Chondrocyte (in vitro differentiated cells): ENCODE measurements at places on chromosomes 2 and 18. TPM values are rescaled to one million over a fixed set of nuclear protein-coding genes. Genes with fewer than 3 reads are reported as not detected.

DNA sequence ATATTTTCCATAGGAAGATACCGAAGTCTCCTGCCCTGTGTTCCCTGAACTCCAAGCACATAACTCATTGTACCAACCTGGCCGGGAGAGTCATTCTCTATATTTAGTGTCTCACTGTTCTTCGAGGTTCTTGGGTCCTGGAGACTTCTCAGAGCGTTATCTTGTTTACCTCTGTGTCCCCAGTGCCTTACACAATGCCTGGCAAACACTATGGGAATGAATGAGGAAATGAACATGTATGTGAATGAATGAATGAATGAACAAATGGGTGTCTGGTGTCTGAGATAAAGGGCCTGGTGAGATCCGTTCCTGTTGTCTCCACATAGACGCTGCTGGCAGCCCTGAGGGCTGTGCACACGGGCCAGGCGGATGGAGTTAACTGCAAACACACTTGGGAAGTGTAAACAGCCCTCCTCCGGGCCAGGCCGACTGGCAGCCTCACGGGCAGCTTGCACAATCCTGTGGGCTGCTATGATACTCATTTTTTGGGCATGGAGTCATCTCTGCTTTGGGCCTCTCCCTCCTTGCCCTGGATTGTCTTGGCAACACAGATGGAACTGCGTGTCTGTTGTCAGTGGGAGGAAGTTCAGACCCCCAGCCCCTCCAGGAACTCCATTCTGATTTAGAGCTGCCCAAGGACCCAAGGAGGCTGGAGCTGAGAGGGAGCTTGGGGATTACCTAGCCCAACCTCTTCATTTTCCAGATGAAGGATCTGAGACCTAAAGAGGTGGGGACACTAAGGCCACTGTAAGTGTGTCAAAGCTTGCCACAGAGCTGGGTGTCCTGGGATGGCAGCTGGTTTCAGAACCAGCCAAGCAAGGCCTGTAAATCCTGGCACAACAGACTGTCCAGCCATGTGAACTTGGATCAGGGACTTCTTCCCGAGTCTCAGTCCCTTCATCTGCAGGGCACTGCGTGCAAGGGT is 124.4 kb downstream of the INHBB start:
- H3K27ac ChIP-seq: peak overlapping the region; percentile 79
- no peak overlapping the region for H3K4me3 ChIP-seq
- peak; percentile 85 for DNase-seq
- H3K27me3 ChIP-seq: peaks cover 1% of the 10 kb centered on the region
- H3K4me1 ChIP-seq: peaks cover 20% of the 10 kb centered on the region
- H3K36me3 ChIP-seq: peaks cover 2% of the 10 kb centered on the region

BARD1 gene
- total RNA-seq: 13.3 to 17.2 TPM (median 13.7 TPM) in 3 replicates

- no peak for DNase-seq
- H3K27me3 ChIP-seq: no peaks in the 10 kb centered on the region
- peaks cover 41% of the 10 kb centered on the region for H3K4me1 ChIP-seq
- no peak overlapping the region for H3K4me3 ChIP-seq
- H3K27ac ChIP-seq: no peak overlapping the region
Observed at GRCh38 chr18:8791171-8791651, 85.9 kb downstream of the MTCL1 start.

- no peak for DNase-seq
- H3K27ac ChIP-seq: no peak overlapping the region
- no peak overlapping the region for H3K4me3 ChIP-seq
- no peaks in the 10 kb centered on the region for H3K27me3 ChIP-seq
Observed at GRCh38 chr2:230661072-230661957, 51.3 kb upstream of the CAB39 start.

DNA sequence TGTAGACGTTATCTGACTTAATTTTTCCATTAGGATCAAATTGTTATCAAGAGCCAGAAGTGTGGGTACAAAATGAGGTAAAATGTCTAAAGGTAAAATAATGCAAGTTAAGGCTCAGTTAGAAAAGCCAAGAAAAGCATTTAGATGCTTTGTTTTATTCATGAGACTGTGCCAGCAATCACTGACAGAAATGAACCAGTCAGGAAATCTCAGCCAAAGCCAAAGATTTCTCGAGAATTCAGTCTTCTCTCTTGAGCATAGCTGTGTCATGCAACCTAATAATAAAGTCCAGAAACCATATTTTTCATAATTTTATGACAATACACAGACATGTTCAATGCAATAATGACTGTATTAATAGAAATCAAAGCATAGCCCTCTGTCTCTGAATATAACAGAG is 43.5 kb upstream of the ZNF397 start:
- no peaks in the 10 kb centered on the region for H3K36me3 ChIP-seq
- no peak overlapping the region for H3K4me3 ChIP-seq
- H3K27ac ChIP-seq: no peak overlapping the region
- no peak for DNase-seq
- H3K27me3 ChIP-seq: no peaks in the 10 kb centered on the region

DNA sequence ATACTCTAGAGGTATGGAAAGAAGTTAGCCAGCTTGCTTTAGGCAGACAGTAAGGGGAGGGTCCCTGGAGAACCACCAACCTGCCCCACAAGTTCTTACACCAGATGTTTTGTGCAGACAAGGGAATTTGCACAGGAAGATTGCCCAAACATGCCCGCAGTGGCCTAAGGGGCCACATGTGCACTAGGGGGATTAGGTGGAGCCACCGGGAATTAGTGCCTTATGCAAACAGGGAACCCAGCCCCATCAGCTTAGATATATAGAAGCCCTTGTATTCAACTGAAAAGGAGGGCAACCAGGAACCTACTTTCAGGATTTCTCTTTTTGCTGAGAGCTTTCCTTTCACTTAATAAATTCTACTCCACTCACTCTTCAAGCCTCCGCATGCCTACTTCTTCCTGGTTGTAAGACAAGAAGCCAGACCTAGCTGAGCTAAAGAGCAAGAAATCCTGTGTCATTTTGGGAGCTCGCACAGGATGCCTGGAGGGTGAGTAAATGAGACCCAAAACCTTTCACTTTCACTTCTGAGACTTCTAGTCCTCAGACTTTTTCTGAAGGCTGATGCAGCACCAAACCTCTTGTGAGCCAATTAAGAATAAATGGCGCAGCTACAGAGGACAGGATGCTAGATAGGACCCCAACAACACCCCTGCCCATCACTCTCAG is 146.3 kb downstream of the GCA start:
- no peak for DNase-seq
- no peaks in the 10 kb centered on the region for H3K36me3 ChIP-seq
- peaks cover 5% of the 10 kb centered on the region for H3K27me3 ChIP-seq
- no peak overlapping the region for H3K4me3 ChIP-seq
- no peaks in the 10 kb centered on the region for H3K4me1 ChIP-seq

- no peaks in the 10 kb centered on the region for H3K36me3 ChIP-seq
- DNase-seq: no peak
- H3K4me1 ChIP-seq: peaks cover 11% of the 10 kb centered on the region
- H3K4me3 ChIP-seq: no peak overlapping the region
Observed at GRCh38 chr2:170243118-170243837, 65.3 kb downstream of the MYO3B start.
